ENCODE measurements at places on chromosomes 12 and 14.

GRCh38 chr14:85016496-85016895, 513.4 kb upstream of the FLRT2 start:
- no peak for DNase-seq

GRCh38 chr14:71636820-71637471, 295.3 kb upstream of the RGS6 start:
- DNase-seq = no peak

- DNase-seq = no peak
Measured at GRCh38 chr12:21819678-21820077, 45.2 kb upstream of the KCNJ8 start.

DNA sequence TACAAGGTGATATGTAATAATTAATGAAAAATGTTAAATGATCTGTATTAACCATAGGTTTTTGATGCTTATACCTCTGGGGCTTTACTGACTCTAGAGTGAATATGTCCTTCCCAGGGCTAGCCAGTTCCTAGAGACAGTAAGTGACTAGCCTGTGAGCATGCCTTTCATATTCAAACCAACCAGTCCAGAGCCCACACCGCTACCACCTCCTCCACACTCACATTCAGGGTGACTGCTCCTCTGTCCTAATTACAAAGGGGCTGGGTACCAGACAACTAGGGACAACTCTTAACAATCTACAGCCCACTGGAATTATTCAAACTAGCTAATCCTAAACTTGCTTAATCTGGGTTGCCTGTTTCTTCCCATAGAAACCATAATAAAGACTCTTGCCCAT, 49.0 kb downstream of the RALGAPA1 start:
- DNase-seq = no peak

DNA sequence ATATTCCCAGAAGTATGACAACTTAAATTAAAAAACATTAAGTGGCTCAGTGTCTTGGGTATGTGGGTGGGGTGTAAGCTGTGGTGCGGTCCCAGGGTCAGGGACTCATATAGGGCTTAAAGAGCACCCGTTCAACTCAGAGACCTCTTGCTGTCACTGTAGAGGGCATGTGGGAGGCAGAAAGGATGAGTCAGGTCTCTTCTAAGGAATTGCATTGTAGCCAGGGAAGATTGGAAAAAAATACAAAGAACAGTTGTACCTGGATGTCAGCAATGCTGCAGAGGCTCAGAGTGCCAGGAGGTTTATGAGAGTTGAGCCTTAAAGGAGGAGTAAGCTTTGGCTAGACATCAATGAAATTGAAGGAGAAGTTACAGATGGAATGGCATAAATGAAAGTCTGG, 104.1 kb downstream of the MYRFL start:
- no peak for DNase-seq

GRCh38 chr14:50523271-50524041, 8.9 kb downstream of the MAP4K5 start:
- no peak for DNase-seq

DNA sequence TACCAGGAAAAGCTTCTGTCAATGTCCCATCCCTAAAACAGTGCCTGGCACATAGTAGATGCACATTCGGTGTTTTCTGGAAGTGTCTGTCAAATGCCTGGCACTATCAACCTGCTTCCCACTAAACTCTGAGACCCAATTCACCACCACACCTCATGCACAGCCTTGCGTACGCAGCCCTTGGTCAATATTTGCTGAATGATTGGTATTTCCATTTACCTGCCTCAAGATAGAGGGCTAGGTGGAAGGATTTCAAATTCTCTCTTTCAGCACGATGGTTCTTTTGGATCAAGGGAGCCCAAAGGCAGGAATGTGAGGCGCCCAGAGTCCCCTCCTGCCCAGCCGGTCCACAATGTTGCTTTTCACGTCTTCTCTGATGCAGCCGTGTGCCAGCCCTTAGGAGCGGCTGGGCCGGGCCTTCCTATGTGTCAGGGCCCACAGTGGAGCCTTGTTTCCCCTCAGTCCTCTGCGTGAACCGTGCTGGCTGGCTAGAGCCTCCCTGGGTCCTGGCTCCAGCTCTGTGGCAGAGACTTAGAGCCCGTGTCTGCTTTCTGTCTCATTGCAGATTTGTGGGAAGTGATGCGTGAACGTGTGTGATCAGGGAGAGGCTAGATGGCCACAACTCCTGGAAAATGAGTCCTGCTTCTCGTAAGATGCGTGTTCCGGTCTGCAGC, 99.9 kb upstream of the RFLNA start:
- no peak for DNase-seq

DNA sequence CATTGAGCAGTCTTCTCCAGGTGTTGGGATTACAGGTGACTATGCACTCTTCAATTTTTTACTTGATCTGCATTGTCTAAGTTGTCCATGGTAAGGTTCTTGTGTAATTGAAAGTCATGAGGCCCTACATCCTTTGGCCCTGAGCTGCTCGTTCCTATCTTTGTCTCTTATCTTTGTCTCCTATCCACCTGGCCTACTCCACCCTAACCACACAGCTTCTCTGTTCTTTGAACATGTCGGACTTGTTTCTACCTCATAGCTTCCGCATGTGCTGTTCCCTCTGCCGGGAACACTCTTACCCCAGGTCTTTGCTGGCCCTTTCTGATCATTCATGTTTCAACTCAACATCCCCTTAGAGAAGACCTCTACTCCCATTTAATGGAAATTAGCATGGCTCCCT, 194.8 kb upstream of the TBX3 start:
- DNase-seq = no peak

DNA sequence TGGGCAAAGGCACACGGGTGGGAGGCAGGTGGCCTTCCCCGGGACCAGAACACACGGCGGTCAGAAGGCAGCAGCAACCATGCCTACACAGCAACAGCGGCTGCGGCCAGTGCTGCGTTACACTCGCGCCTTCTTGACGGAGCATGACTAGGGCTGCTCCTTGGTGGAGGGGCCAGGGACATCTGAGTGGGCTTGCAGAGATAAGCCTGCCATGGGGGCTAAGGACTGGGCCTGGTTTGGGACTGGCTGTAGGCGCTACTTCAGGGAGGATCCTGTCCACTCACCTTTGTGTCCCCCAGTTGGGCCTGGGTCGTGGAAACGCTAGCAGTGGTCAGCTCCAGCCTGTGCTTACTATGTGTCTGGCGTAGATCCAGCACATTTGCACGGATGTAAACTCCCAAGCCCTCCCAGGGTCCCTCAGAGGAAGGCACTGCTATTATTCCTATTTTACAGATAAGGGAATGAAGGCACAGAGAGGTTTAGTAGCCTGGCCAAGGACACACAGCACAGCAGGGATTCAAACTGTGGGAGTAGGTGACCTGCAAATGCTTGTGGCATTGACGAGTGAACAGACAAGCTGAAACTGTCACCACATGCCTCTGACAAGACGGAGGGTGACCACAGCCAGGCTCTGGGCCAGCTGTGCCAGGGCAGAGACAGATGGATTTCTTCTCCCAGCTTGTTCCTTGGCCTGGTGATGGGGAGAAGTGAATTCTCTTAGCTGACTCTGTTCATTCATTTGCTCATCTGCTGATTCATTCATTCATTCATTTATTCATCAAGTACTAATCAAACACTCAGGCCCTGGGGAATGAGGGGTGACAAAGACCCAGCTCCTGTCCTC, 31.9 kb upstream of the DLK1 start:
- DNase-seq = no peak

DNA sequence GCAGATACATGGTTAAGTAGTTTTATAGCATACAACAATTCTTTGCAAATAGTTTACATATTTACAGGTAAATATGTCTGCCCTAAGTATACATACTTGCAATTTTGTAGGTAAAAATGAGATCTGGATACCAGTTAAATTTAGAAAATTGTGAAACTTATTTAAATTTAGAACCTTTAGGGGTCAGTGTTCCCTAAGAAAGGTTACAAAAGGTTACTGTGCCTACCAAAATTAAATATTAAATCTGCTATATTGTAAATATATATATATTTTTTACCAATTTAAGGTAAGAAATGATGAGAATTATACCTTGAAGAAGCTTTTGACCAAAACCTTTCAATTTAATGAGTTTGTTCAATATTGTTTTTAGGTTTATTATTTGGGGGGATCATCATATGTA, 54.0 kb downstream of the MIPOL1 start:
- no peak for DNase-seq

- no peak for DNase-seq
Measured at GRCh38 chr14:95500201-95500681, 16.2 kb downstream of the SYNE3 start.

GRCh38 chr14:33323979-33324378, 385.3 kb downstream of the NPAS3 start:
- DNase-seq = no peak

DNA sequence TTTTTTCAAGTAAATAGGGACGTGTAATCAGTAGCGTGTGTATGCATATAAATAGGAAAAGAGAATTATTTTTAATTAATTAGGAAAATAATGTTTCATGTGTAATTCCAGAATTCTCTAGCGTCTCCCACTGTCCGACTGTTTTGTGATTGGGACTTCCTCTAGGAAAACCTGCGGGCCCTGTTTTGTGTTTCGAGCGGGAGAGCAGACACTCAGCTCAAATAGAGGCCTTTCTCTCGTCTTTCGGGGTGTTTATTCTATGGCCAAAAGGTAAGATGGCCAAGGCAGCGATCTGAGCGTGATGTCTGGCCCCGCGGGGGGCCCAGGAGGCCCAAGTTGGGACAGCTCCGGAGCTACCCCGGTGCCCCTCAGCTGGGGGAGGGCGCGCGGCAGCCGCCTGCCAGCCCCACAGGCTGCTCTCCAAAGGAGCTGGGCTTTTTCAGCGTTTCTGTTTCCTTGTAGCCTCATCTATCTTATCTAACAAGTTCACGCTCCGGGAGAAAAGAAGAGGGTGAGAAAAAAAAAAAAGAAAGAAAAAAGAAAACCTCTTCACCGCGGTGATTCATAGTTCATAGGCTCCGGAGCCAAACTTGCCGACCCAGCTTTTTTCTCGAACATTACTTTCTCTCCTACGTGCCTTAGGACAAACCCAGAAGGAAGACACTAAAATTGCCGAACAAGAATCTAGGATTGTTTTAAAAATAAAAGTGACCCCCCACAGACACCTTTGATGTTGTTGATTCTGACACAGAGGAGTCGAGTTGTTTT, 7.5 kb upstream of the FOXG1 start:
- no peak for DNase-seq

GRCh38 chr14:55340482-55340881, 69.3 kb downstream of the FBXO34 start:
- no peak for DNase-seq

DNA sequence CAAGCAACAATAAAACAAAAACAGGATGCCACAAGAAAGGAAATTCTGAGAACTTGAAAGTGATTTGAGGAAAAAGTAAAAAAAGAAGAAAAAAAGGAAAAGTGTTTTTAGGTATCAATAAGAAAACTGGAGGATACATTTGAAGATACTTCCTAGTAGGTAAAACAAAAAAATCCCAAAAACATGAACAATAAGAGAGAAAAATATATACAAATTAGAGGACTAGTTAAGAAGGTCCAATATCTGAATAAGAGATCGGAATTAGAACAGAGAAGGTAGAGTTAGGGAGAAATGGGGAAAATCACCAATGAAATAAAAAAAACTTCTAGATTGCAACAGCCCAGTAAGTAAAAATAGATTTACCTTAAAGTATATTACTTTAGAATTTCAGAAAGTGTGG, 8.8 kb downstream of the DEPDC4 start:
- no peak for DNase-seq

DNA sequence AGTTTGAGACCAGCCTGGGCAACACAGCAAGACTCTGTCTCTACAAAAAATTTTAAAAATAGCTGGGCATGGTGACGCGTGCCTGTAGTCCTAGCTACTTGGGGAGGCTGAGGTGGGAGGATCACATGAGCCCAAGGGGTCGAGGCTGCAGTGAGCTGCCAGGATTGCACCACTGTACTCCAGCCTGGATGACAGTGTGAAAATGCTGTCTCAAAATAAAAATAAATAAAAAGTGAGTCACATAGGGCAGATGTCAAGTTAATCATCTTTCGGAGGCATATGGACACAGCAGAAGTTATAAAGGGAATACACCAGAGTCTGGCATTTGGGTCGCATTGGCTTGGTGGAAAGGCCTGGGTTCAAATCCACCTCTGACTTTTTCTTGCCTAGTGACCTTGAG, 92.7 kb downstream of the PHETA1 start:
- no peak for DNase-seq

GRCh38 chr14:75454963-75455546, 27.2 kb downstream of the JDP2 start:
- no peak for DNase-seq

DNA sequence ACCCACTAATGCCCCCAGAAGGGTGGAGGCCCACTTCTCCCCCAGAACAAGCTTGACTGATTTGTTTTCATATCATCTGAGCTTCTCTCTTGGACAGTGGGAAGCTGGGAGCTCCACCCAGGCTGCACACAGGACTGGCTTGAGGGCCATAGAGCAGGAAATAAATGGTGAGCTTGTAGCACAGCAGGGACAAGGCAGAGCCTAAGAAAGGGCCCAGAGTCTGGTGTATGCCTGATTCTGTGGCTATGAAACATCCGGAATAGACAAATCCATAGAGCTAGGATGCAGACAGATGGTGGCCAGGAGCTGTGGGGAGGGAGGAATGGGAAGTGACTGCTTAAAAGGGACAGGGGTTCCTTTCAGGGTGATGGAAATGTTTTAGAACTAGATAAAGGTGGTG, 79.0 kb downstream of the ARL6IP4 start:
- DNase-seq = no peak

DNA sequence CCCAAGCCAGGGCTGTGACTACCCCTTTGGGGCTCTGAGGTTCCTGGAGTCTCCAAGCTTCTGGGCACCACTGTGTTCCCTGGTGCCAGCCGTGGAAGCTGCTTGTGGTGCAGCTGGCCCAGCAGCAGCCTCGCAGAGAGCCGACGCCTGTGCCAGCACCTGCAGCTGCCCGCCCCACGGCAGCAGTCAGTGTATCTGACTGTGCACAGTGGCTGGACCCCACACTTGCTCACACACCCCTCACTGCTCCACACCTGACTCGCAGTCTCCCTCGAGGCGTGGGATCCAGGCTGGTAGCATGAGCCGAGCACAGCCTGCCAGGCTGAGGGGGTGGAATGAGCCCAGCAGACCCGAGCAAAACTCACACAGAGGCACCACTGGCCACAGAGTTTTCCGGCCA, 325.2 kb downstream of the PCNX1 start:
- no peak for DNase-seq

DNA sequence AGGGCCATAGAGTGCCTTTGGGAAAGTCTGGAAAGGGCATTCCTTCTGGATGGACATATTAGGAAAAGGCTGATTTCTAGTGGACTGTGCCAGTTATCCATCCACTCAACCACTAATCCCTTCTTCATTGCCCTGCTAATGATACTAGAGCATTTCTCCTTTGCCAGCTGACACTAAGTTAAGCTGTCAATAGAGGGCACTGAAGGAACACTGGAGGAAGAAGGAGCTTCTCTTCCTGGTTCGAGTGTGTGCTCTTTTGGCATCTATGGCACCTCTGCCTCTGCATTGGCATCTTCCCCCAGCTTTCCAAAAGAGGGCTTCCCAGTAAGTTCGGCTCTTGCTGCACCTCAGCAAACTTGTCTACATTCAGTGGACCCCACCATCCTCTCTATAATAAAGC, 165.4 kb downstream of the DERA start:
- DNase-seq = no peak

Measured in HS-5 (cell line).